ENCODE measurements at places on chromosomes 12 and 14.

DNA sequence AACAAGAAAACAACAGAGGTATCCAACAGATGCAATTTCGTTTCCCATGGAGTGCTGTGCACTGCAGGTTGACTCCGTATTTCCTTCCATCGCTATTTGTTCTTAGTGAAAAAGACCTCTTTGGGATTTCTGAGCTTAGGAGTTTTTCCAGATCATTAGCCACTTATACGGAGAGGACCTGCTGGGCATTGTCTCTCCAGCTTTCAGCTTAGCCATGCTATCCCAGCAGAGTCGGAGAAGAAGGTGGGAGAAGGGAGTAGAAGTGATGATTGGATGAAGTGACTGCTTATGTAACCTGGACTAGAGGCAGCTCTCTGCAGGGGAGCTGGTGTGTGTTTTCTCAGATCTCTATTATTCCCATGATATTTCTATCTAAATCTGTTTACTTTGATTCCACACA is 737.7 kb downstream of the DIO2 start:
- DNase-seq, result no peak

DNA sequence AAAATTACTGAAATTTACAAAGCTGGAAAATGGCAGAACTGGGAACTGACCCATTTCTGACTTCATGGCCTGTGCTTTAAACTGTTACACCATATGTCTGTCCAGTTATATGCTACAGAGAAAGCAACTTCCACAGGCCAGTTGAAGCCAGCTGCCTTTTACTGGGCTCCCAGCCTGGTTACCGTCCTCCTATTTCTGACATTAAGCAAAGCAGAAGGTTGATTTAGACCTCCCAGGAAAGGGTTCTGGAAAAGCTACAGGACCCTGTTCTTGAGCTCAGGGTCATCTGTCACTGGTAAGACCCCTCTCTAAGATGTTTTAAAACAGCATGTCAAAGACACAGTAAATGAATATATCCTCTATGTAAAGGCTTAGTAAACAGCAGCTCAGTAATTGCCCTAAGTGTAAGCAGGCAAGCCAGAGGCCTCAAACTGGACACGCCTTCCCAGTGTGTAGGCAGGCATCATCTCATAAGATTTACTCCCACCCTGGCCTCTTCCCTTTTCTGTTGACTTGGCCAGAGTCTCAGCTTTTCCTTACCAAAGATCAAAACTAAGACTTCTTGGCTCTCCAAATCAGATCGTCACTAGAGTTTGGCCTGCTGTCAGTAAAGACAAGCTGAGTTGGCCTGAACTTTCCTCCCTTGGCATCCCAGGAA is 55.4 kb upstream of the RNU6-8 start:
- DNase-seq, result no peak

- no peak for DNase-seq
Measured at GRCh38 chr12:56530390-56531055, 8.9 kb downstream of the RBMS2 start.

DNA sequence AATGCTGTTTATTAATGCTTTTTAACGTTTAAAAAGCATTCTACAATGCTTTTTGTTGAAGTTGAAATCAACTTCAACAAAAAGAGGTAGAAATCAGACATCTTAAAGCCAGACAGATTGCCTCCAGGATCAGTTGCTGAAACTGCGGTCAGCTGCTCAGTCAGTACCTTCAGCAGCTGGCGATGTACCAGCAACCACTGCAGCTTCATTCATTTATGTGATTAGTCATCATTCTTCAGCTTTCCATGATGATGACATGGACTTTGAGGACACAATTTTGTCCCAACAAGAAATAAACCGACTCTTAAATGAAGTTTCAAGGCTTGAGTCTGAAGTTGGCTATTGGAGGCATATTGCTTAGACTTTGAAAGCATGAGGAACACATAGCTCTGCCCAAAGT is 31.5 kb upstream of the NUAK1 start:
- DNase-seq, result no peak

DNA sequence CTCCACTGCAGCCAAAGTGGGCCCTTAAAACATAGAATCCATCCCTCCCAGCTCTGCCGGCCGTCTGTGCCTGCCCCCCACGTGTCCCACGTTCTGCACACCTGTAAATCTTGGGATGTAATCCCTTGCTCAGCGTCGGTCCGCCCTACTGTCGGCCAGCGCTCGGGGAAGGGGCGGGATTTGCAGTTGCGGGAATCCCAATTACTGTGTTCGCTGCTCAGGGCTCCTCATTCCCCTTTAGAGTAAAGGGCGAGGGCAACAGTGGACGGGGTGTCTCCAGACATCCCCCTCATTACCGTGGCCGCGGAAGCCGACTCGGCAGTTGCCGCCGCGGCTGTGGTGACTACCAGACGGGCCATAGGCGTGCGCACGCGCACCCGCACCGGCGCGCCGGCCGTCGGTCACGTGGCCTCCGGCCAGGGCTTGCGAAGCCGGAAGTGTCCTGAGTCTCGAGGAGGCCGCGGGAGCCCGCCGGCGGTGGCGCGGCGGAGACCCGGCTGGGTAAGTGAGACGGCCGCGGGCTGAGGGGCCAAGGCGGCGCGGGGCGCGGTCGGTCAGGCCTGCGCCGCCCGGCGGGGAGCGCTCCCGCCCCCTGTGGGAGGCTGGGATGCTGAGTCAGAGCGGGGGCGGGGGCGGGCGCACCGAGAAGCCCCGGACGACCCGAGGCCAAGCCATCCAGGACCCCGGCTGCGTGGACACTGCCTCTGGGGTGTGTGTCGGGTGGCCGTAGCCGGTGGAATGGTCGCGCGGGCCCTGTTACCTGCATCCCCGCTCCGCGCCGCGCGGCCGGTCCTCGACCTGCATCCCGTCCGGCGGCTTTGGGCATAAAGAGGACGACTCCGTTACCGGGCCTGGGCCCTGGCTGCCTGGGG is at the start of gene TBK1:
TBK1 (plus strand) TSS at position 434 of the 872 bp plus-strand sequence. CDS start 3,751 bp downstream, outside the sequence.
- peak; percentile 96 for DNase-seq

DNA sequence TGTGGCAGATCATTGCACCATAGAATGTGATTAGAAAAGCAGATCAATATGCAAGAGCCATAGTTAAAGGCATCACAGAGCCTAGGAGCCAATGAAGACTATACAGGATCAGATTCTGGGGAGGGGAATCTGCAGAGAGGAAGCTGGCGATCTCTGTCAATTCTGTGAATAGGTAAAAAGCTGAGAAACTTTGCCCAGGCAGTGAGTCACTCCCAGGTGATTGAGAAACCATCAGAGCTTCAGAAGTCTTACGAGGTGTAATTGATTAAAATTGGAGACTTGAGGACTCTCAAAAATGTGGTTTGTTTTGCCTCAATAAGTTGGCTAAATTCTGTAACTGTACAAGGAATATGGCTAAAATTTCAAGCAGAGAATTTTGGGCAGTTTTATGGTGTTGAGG is 41.7 kb upstream of the TSPAN11 start:
- DNase-seq, result peak; percentile 23

GRCh38 chr12:123705935-123706334 is 6.2 kb upstream of the ATP6V0A2 start:
- DNase-seq, result no peak

GRCh38 chr14:54220071-54220703 is 176.6 kb upstream of the CDKN3 start:
- DNase-seq, result no peak

DNA sequence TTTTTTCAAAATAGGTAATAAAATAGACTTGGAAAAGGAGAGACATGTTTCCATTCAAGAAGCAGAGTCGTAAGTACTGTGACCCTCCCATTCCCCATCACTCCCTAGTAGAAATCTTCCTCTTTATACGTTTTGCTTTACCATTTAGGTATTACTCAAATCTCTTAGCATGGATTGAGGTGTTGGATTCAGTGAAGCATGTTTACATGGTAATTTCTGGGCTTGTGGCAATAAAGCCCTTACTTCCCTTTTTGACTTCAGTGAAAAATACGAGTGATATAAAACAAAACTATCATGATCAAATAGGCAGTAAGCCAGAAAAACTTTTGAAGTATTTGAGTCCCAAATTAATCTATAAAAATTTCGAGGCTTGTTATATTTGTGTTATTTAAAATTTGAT is 27.4 kb downstream of the RAB21 start:
- no peak for DNase-seq

DNA sequence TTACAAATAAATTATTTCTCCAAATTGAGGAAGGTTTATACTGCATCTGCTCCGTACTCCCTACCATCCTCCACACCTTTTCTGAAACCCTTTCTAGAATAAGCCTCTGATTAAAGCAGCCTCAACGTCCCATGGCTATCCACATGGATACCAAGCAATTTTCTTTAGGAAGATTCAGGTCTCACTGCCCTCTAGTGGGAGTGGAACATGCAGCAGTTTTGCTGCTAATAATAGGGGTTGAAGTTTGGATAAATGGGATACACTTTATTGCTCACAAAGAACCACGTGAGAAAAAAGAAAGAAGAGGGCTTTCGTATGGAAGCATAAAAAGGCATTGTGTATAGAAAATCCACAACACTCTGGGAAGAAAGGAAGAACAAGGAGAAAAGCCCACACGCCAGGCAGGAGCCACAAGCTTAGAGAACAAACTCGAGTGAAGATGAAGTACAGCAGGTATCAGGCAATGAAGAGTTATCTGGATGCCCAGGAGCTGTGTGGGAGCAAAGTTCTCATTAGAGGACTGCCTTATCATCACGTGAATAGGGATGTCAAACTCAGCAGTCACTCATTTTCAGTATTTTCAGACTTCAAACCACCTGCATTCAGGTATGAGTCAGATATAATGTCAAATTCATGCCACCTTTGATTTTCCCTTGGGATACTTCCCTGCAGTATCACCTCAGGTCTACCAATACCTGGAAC is 45.8 kb downstream of the CCER1 start:
- peak; percentile 48 for DNase-seq

DNA sequence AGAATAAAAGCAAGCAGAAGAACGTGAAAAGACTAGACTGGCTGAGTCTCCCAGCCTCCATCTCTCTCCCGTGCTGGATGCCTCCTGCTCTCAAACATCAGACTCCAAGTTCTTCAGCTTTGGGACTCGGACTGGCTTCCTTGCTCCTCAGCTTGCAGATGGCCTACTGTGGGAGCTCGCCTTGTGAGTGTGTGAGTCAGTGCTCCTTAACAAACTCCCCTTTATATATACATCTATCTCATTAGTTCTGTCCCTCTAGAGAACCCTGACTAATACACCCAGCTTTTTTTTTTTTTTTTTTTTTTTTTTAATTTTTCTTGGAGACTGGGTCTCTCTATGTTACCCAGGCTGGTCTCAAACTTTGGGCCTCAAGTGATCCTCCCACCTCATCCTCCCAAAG is 46.9 kb downstream of the ACTN1 start:
- DNase-seq, result no peak

GRCh38 chr14:30082486-30082885 is 154.8 kb upstream of the PRKD1 start:
- no peak for DNase-seq

- DNase-seq, result no peak
Measured at GRCh38 chr12:49666176-49666575, 41.0 kb downstream of the FMNL3 start.

DNA sequence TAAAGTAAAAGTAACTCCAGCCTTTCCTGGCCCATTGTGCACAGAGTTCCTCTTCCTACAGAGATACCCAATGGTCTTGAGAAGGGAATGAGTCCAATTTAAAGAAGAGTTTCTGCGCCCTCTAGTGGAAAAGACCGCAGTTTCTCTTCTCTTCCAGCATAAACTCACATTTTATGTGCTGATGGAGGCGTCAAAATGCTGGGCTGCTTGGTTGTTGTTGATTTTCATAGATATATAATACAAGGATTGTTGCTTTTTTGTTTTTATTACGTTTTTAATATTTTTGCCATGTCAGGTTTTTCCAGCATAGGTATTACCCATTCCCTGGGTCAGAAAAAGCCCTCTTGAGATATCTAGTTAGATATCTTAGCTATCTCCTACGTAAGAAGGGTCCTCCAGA is 356.9 kb upstream of the STXBP6 start:
- peak; percentile 41 for DNase-seq

DNA sequence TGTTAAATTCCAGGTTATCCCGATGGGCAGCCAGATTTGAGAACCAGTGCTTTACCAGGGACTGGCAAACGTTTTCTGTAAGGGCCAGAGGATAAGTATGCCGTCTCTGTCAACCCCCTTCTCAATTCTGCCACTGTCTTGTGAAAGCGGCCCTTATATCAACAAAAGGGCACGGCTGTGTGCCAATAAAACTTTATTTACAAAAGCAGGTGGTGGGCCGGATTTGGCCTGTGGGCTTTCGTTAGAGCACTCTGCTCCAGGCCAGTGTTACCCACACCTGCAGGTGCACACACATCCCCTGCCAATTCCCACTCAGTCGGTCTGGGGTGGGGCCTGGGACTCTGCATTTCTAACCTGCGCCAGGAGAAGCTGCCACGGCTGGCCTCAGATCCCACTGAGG is 111.2 kb downstream of the RFLNA start:
- DNase-seq, result no peak

GRCh38 chr12:62250671-62251608 is 9.3 kb upstream of the USP15 start:
- no peak for DNase-seq

- no peak for DNase-seq
Measured at GRCh38 chr12:3888659-3889058, 15.5 kb upstream of the PARP11 start.

DNA sequence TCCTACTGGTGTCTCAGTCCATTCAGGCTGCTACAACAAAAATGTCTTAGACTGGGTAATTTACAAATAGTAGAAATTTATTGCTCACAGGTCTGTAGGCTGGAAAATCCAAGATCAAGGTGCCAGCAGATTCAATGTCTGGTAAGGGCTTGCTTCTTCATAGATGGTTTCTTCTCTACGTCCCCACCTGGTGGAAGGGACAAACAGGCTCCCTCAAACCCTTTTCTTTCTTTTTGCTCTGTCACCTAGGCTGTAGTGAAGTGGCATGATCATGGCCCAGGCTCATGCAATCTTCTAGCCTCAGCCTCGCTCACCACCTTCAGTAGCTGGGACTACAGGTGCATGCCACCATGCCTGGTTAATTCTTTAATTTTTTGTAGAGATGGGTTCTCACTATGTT is 106.8 kb upstream of the RPH3A start:
- no peak for DNase-seq

- DNase-seq, result peak; percentile 2
Measured at GRCh38 chr14:104111301-104112112, 26.0 kb downstream of the ASPG start.

- peak; percentile 90 for DNase-seq
Measured at GRCh38 chr14:63852817-63853731, at the start of gene SYNE2. TSS of gene SYNE2 (plus strand) at chr14:63853004. CDS start at chr14:63909149, 56,145 bp downstream.

DNA sequence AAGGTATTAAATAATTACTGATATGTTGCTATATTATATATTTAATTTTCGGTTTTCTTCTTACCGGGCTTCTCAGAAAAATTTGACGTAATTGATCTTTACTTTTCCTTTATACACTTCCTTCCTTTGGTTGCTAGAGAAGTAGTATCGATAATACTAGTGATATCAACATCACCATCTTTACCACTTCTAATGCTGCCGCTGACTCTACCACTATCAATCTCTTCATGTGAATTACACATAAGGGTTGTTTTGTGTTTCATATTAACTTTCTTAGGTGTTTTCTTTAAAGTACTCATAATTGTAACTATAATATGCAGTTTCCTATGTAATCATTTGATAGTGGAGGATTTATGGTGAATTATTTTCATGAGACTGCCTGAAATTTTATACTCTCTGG is 30.9 kb upstream of the KLRF1 start:
- no peak for DNase-seq

DNA sequence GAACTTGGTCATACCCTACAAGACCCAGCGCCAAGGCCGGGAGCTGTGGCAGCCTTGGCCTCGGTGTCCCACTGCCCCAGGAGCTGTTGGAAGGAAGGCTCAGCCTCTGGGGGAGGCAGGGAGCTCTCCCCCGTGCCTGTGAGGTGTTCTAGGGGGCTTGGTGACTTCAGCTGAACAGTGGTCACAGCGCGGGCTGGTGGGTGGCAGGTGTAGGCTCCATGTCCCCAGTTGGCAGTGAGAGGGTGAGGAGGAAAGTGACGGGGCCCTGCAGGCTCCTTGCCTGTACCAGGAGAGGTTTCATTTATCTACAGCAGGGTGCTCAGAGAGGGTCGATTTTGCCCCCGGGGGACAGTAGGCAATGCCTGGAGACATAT is 47.5 kb downstream of the DLK1 start:
- no peak for DNase-seq

All from Calu3 (cell line).